Stimulated activated CD4-positive, alpha-beta T cell treated with anti-CD3 and anti-CD28 coated beads, Interleukin-1b, Interleukin-23, amount 100 ng/mL, for 4 hours (primary cell): ENCODE measurements at places on chromosomes 1 and 21.

DNA sequence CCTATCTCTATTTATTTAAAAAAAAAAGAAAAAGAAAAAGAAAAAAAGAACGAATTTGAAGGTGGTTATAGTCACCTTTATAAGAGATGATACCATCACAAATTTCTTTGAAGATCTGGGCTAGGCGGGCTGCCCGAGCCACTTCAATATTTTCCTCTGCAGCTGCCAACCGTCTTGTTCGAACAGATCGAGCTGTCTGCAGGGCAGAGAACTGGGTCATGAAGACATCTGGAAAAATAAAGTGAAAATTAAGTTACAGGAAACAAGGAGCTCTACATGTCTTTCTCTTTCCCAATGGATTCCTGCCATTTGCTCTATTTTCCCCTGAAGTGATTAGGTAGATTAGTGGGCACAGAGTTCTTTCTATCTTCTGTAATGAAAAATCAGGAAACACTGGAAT, 31.9 kb downstream of the RUSC1 start:
- no peak for DNase-seq

- DNase-seq: no peak
Observed at GRCh38 chr1:173193639-173194038, 13.5 kb downstream of the TNFSF4 start.

DNA sequence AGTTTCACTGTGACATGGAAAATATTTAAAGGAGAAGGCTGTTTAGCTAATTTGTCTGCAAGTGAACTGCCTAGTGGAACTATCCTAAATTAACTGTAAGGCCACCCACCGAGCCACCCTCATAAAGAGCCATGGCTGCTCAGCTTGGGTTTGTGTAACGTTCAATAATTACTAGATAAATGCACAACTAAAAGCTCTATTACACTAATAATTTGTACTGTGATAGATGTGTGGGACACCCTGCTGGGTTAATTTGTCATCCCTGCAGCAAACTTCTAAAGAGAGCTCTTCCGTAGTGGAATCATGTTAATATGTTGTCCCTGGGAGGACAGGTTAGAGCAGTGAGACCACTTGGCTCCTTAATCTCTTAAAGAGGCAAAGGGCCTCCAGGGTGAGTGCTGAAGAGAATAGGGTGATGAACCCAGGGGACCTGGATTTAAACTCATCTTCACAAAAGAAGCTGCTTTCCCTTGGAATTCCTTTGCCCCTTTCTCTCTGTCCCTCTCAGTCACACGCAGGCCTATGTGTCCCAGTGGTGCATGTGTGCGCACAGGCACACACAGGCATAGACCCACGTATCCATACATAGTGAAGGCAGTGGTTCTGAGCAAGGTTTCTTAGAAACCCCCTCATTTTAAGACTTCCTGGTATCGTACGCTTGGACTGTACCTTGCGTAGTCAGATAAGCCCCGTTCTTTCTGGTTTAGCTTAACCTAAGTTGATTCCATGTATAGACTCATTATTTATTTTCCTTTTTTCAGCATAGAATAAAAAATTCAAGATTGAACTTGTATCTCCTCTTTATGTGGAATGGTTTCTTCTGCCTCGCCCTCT, 310.3 kb downstream of the NFIA start:
- no peak for DNase-seq

- DNase-seq: no peak
Observed at GRCh38 chr1:174191349-174191862, 32.1 kb downstream of the RABGAP1L start.

DNA sequence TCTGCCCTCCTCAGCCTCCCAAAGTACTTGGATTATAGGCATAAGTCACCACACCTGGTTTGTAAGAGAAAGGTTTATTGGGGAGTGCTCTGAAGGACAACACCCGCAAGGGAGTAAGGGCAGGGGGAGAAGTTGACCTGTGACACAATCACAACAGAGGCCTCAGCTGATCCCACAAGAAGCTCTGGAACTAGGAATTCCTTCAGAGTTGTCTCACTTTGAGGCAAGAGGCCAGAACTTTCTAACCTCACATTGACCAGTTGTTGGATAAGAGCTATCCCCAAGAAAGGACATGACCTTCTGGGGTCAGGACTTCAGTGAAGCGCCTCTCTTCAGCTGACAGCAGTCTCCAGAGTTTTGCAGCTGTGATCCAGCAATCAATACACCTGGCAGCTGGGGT, 27.4 kb upstream of the RC3H1 start:
- DNase-seq: no peak

DNA sequence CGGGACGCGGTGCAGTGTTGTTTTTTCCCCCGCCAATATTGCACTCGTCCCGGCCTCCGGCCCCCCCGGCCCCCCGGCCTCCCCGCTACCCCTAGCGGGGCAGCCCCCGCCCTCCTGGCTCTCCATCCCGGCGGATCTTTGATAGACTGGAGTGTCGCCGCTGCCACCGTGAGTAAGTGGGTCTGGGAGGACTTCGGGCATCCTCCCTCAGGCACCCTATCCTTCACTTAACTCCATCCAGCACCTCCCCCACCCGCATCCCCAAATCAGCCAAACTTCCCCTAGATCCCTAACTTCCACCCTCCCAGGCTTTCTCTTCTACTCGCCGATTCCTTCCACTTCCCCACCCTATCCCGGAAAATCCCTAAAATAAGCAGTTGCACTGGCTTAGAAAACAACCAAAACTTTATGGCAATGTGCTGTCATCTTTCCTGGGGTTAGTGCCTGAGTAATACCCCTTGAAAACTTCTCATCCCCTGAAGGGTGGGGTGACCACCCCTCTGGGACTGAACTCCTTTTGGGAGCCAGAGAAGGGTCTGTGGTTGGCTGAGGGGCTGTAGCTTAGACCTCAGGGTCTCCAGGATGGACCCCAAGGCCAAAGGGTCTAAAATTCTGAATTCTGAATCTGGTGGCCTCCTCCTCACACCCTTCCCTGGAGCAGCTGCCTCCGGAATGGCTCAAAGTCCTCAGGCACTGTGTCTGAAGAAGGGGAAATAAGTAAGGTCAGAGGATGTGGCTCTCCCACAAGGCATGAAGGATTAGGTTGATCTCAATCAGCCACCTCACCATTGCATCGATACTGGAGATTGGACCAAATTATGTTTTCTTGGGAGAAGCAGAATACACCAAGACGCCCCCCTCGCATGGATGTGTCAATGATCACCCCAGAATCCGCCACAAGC, 12.2 kb downstream of the THBS3 start:
- no peak for DNase-seq
